Omental fat pad (tissue), 4 donors: ENCODE measurements at places on chromosomes 3 and 15. TPM values are rescaled to one million over a fixed set of nuclear protein-coding genes. Genes with fewer than 3 reads are reported as not detected.

GRCh38 chr3:68287101-68287500 is 632.7 kb upstream of the SUCLG2 start:
- DNase-seq: no peak

- no peak for DNase-seq
These were observed 121.5 kb downstream of the IGF1R start for GRCh38 chr15:98769867-98770266.

DNA sequence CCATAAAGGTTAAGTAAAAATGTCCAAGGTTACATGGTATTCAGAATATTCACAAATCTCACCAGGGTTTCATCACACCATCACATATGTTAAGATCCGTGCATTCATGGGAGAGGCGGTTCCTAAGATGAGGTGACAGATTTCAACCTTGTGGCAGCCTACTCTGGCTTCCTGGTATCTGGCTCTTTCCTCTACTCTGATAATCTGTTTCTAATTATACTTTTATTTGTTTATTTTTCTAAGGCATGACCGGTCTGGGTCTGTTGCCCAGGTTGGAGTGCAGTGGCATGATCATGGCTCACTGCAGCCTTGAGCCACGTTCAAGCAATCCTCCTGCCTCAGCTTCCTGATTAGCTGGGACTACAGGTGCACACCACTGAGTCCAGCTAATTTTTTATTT is 34.4 kb downstream of the RAF1 start:
- no peak for DNase-seq

The TIMP4 gene
- total RNA-seq: 213 TPM

The ZNF662 gene
- total RNA-seq: 3.8 TPM

DNA sequence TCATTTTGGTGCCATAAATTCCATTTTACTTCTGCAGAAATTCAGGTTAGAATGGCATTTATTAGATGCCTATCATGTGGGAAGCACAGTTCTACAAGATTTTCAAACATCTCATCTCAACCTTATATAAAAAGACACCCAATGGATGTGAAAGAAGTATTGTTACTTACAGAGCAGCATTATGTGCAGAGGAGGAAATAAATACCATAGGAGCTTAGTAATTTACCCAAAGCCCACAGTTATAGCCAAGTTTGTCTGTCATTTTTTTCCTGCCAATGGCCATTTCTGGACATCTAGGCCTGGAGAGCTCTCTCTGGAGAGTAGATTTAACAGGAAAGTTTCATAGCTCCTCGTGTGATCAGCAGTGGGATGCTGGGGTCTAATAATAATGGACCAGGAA is 659.4 kb upstream of the NAALADL2 start:
- no peak for DNase-seq
